ENCODE measurements at places on chromosomes 4 and X. TPM values are rescaled to one million over a fixed set of nuclear protein-coding genes. Genes with fewer than 3 reads are reported as not detected.

- peak; percentile 7 for DNase-seq
Measured at GRCh38 chr4:29311247-29311646, 1408.9 kb upstream of the PCDH7 start.

- no peak for DNase-seq
Measured at GRCh38 chr4:38670109-38670901, 6.3 kb downstream of the KLF3 start.

- peak; percentile 33 for DNase-seq
Measured at GRCh38 chr4:156615066-156615531, 356.5 kb downstream of the PDGFC start.

- no peak for DNase-seq
Measured at GRCh38 chr4:94927696-94928095, 169.9 kb downstream of the BMPR1B start.

- no peak for DNase-seq
Measured at GRCh38 chr4:182648766-182649165, 268.4 kb downstream of the DCTD start.

DNA sequence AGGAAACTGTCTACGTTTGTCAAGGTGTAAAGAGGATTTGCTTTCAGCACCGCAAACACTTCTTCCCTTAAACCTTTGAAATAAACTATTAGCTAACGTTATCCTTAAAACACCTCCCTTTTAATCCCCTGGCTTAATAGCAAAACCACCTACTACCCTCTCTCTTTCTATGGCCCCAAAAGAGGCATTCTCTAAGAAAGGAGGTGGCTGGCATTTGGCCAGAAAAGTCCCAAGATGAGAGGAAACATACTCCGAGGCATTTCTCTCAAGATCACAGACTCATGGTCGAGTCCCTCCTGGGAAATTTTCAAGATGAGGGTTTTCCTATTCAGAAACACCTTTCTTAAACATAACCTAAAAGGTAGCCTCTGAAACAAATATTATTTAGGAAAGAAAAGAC, 60.6 kb upstream of the VCX3B start:
- no peak for DNase-seq

- DNase-seq, result peak; percentile 62
Measured at GRCh38 chr4:163701916-163702315, 207.4 kb downstream of the TMA16 start.

DNA sequence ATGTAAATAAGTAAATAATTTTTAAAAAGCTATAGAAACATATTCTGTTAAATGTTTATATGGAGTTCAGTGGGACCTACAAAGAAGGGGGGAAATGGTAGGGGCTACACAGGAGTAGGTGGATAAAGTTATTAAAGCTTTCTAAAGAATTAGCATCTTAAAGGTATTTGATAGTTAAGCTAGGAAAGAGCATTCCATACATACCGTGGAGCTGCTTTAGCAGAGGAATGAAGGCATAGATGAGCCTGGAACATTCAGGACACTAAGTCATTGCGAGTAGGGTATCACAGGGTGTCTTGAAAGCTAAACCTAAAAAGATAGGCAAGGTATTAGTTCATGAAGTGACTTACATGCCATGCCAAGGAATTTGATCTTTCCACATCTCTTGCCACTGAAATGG, 60.4 kb downstream of the SLC10A6 start:
- no peak for DNase-seq

- DNase-seq, result no peak
Measured at GRCh38 chr4:5865896-5866599, 26.8 kb downstream of the CRMP1 start.

- no peak for DNase-seq
Measured at GRCh38 chr4:81736324-81736723, 264.6 kb upstream of the RASGEF1B start.

GRCh38 chr4:7557456-7557855, 122.7 kb upstream of the PSAPL1 start:
- DNase-seq, result peak; percentile 83

DNA sequence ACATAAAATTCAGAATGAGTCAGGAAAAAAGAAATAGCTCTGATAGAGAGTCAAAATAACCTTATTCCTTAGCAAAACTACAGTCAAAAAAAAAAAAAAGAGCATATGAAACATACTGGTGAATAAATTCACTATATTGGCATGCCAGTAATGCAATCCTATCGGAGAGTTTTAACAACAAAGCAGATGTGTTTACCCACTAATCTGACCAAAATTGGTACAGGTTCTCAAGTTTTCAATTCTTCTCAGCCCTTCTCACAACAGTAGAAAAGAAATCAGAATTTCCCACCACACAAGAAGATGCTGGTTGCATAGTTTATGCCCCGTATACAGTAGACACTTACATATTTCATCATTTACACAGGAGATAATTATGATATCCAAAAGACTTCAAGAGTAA, 59.4 kb downstream of the LCORL start:
- DNase-seq, result no peak

- DNase-seq, result no peak
Measured at GRCh38 chr4:137664046-137664387, 131.7 kb upstream of the PCDH18 start.

DNA sequence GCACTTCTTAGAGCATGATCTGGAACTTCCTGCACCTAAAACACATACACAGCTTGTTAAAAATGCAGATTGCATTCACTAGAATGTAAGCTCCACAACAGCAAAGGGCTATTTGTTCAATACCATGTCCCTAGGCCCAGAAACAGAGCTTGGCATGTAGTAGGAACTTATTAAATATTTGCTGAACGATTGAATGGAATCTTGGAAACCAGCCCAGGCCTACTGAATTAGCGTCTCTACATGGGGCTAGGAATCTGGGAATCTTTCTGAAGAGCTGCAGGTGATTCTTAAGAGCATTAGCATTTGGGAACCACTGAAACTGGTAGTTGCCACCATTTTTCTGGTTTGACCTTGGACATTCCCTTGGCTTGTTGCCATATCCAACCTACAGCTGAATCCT, 234.1 kb downstream of the STIM2 start:
- DNase-seq, result no peak

- DNase-seq, result no peak
Measured at GRCh38 chrX:100677611-100678181, 33.7 kb downstream of the SRPX2 start.

DNA sequence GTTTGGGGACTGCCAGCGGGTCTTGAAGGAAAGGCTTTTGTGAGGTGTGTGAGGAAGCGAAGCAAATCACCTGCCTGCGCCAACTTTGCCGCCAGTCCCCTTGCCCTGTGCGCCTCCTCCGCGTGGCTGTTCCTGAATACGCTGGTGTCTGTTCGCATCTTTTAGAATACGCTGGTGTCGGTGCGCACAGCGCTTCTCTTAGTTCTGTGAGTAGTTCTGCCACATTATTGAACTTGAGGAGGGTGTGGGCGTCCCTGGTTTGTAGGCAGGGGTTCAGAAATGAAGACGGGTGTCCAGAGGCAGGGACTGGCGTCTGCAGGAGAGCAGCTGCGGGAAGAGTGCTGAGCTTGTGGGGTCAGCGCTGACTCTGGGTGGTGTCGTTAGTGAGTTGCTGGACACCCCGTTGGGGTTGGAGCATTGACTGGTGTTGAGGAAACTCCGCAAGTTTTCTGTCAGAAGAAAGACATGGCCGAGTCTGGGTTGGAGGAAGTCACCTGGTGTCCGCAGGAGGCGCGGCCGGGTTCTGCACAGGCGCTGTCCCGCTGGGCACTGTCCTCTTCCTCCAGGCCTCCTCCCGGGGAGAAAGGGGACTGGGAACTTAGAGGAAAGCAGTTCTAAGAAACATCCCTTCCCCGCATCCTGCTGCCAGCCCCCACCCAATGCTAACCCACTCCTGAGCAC, 930 bp downstream of the ZNF718 start:
- DNase-seq, result peak; percentile 23

- no peak for DNase-seq
Measured at GRCh38 chr4:56880572-56880971, 27.1 kb upstream of the REST start.

DNA sequence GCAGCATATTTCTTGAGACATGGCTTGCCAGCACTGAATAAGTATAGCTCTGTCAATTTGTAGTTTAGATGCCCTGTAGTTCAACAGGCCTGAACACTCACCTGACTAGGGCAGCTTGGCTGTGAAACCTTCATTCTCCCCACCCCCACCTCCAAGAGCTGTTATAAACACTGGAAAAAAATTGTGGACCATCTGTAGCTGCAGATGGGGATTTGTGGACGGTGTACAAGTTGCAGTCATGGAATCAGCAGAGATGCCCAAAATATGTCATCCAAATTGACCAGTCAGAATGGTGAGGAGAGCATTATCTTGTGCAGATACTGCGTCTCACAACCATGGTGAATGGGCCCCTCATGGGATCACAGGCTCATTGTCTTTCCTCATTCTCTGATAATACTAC, 76.2 kb upstream of the PAQR3 start:
- no peak for DNase-seq

- no peak for DNase-seq
Measured at GRCh38 chr4:85086721-85087120, 120.2 kb upstream of the WDFY3 start.

GRCh38 chr4:33067221-33067620, 2347.1 kb downstream of the PCDH7 start:
- DNase-seq, result no peak

DNA sequence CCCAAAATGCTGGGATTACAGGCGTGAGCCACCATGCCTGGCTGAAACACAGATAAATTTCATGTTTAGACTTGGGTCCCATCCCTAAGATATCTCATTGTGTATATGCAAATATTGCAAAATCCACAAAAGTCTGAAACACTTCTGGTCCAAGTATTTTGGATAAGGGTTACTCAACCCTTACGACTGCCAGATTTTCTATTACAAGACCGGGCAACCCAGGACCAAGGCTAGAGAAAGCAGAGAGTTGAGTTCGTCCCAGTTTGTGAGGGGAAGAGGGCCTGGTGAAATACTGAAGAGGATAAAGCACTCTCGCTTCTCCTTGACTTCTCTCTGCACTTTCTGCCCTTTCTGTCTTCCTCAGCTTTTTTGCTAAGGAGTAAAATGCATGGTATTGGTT, 34.5 kb downstream of the ZFX start:
- DNase-seq, result no peak

DNA sequence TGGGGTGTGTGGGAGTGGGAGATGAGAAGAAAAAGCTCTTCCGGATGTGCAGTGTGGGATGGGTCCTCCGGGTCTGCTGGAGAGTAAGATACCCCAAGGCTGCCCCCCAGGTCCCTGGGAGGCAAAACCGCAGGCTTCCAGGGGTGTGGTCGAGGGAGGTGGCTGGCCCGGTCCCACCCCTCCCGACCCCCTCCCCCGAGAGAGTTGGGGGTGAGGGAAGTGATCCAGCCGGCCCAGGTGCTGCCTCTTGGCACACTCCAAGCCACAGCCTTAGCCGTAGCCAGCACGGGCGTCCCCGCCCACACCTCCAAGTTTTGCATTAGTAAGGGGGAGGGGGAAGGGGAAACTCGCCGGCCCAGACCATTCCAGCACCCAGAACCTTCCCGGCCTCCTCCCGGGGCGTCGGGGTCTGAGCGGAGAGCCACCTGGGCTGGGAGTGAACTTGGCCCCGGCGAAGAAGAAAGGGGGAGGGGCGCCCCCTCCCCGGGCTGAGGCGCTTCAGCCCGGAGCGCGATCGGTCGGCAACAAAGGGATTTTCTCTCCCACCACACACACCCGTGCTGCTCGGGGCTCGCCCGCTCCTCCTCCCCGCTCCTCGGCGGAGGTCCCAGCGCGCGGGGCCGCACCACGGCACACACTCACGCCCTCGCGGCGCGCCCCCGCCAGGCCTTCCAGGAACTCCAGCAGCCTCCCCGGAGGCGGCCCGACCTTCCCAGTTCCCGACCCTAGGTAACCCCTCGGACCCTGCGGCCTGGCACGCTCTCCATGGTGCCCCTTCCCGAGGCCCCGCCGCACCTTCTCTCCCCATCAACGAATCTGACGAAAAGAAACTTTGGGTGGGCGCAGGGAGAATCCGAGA, 14.4 kb downstream of the BCOR start:
- DNase-seq, result no peak

DNA sequence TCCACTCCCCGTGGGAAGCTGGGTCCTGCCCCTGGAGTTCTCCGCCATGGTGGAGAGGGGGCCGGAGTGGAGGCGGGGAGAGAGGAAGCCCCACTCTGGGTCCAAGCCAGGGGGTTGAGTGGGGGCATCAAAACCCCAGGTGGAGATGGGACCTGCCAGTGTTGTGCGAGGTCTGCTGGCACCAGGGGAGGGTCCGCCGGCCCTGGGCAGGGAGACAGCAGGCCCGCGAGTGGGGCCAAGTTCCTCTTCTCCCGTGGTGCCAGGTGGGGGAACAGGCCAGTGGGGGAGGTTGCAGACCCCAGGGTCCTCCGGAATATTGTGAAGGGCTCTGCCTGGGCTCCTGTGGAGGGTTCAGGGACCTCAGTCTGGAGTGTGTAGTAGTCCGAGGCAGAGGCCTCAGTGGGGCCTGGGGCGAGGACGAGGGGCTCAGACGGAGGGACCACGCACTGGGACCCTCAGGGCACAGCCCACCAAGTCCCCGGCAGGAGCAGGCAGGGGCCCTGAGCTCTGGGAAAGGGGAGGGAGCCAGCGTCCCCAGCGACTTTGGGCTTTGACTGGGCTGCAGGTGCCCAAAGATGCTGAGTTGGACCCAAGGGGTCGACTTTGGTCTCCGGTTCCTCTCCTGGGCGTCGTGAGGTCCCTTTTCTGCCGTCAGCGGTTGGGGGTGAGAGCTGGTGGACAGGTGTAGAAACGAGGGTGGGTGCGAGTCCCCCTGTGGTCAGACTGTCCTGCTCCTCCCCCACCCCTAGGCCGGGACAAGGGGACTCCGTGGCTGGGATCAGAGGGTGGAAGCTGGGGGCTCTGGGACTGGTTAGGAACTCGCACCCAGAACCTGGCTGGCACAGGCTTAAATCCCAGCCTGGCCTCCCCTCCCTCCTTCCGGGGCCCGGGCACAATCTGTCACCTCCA, 43.8 kb upstream of the NKX1-1 start:
- DNase-seq, result no peak

- peak; percentile 54 for DNase-seq
Measured at GRCh38 chr4:188987011-188987410, 847.8 kb downstream of the TRIML1 start.

DNA sequence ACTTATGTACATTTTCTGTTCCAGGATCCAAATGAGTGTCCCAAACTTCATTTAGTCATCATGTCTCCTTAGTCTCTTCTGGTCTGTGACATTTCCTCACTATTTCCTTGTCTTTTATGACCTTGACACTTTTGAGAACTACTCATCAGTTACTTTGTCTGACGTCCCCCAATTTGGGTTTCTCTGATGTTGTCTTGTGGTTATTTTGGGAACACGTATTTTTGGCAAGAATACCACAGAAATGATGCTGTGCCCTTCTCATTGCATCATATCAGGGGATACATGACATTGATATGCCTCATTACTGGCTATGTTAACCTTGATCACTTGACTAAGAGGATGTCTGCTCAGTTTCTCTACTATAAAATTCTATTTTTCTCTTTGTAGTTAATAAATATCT, 308.8 kb downstream of the ZNF674 start:
- no peak for DNase-seq

DNA sequence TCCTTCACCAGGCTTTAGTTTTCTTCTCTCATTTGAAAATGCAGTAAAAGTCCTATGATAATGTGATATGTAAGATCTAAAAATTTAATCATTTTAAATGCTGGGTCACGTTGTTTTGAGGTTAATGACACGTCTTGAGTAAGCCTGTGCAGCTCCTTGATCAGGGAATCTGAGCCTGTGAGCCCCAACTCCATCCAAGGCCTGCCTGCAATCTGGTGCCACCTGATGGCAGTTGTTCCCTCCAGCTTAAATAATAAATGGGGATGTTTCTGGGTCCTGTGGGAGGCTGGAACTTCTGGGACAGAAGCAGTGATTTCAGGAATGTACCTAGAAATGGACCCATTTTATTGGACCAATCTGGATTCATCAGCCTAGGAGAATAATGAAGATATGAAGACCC, 455.4 kb upstream of the ADGRL3 start:
- no peak for DNase-seq

Gene OPRPN
- not detected for total RNA-seq

Gene AFF2
- 0.04 TPM for total RNA-seq

Gene RAB33B
- 4.2 TPM for total RNA-seq

Gene MAGEA1
- not detected for total RNA-seq

Gene UCP1
- total RNA-seq, result not detected

All from foreskin keratinocyte (primary cell).